ENCODE measurements at places on chromosomes 7 and 10.
A peak's percentile ranks its signal among the peaks of the same experiment; 100 is the strongest.

DNA sequence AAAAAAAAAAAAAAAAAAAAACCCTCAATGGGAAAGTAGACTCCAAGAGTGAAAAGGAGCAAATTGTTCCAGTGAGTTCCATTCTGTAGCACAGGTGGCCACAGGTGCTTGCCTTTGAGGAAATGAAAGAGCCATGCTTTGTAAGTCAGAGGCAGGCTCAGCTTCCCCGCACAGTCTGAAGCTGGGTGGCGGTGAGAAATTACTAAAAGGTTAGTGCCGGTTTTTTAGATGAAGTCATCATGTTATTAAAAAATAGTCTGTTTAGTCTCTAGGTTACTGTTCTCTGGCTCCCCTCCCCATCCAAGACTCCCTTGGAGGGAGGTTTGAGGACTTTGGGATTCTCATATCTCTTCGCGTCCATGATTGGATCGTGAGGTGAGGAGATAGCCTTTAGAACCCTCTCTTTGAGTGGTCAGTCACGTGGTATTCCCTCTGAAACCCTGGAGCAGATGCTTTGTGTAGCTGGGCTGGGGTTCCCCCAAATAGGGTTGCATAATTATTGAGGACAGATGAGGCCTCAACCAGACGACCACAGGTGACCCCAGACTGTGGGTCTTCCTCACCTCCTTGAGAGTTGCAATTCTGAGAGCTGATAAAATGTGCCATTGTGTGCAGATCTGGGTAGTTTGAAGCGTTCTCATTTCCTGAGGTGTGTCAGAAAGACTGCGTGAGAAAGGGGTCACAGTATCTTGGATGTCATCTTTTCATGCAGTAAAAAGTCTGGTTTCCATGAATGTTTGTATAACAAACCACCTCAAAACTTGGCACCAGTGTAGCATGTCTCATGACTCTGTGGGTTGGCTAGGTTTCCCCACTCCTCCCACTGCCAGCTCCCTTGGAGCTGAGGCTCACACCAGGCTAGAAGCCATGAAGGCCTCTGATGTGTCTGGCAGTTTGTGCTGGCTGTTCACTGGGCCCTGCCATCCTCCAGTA is 27.1 kb downstream of the OGDH start:
- DNase-seq: peak; percentile 76

DNA sequence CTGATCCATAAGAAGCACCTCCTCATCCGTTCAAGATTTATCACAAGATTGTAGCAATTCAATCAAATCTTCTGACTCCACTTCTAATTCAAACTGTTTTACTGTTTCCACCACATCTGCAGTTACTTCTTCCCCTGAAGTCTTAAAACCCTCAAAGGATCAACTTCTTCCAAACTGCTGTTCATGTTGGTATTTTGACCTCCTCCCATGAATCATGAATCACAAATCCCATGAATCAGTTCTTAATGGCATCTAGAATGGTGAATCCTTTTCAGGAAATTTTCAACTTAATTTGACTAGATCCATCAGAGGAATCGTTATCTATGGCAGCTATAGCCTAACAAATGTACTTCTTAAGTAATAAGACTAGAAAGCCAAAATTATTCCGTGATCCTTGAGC is 122.3 kb downstream of the IMMP2L start:
- no peak for DNase-seq

DNA sequence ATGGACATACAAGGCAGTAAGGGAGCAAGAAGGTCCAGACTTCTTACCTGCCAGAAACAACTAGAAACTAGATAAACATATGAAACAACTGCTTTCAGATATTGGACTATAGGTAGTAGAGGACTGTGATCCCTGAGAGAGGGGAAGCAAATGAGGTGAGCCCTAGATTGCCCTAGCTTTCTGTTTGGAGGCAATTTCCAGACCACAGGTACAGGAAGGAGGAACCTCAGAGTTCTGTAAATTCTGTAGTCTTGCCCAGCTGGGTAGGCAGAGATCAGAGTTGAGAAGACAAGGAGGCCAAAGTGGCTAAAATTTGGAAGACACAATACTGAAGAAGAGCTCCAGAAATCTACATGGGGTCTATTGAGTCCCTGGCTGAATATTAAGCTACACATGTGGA is 21.0 kb downstream of the CDK6 start:
- DNase-seq: no peak

DNA sequence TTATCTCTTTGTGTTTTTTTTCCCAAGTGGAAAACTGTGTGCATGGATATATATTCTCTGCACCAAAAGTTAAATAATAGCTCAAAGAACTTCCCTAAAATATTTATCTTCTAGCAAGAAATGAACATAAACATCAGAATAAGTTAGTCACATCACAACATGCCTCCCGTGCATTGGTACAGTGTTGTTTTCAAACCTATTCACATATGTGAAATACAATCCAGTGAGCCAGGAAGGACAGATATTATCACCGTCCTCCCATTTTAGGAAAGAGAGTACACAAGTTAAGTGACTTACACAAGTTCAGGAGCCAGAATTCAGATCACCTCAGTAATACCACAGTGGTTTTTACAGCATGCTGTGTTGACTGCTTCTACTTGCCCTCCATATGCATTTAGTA is 22.2 kb downstream of the ARMH3 start:
- no peak for DNase-seq

- no peak for DNase-seq
Observed at GRCh38 chr7:34058801-34059135, 153.4 kb downstream of the BMPER start.

DNA sequence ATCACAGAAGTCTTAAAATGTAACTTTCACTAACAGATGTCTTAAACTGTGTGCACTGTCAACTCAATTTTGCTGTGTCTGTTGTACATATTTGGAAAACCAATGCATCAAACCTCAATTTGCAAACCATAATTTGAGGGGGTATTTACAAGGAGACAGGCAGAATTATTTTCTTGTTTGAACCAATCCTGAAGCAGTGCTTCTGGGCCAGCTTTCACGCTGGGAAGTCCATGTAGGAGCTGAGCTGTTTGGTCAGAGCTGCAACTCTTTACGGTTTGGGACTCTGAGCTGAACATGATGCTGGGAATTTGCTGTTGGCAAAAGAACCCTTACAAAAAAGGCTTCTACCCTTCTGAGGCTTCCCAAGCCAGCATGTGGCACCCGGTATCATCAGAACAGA is 43.2 kb upstream of the EPC1 start:
- no peak for DNase-seq

DNA sequence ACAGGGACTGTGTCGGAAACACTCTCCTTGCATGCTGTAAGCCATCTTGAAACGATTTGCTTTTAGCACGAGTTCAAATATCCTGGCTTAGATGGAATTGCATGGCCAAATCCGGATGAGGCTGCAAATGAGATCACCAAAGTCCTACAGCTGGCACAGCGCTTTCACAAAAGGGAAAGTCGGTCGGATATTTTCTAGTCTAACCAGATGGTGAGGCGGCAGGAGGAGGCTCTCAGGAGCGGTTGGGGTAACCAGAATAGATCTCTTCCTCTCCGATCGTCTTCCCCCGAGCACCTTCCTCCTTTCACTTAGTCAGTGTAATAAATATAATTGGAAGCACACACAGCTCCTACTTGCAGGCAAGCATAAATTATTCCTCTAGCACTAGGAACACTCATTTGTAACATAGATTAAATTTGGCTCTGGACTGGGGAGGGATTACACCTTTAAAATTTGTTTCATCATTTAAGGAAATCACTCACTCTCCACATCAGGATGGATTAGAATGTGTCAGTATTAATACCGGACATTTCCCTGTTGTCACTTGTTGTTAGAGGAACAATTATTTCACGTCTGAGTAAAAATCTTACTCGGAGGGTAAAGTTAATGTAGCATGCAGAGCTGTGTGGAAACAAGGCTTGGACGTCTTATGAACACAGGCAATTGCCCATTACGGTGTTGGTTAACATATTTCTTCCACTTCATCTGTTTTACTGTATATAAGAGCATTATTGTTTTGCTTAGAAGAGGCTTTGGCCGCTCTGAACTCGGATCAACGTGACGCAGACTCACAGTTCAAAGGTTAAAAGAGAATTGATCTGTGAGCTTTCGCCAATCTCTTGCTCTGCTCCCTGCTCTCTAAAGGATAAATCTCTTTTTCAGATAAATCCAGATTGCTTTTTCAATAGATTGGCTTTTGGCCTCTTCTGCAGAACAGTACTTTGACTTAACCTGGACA is 857.9 kb downstream of the TYW1 start:
- no peak for DNase-seq

DNA sequence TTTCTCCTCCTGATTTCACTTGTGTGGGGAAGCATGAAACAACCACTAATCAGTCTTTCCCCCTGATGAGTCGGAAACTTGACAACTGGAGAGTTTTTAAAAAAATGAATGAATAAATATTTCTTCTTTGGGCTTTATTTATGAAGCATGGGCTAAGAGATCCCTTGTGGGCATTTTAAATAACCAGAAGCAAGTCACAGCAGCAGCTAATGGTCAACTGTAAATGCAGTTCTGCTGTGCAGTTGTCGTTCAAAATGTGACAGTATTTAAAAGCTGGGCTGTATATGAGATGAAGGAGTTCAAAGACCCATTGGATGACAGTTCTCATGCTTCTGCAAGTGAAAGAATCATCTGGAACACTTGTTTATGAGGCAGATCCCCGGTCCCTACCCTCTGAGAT is 54.1 kb downstream of the STEAP1B start:
- DNase-seq: no peak

DNA sequence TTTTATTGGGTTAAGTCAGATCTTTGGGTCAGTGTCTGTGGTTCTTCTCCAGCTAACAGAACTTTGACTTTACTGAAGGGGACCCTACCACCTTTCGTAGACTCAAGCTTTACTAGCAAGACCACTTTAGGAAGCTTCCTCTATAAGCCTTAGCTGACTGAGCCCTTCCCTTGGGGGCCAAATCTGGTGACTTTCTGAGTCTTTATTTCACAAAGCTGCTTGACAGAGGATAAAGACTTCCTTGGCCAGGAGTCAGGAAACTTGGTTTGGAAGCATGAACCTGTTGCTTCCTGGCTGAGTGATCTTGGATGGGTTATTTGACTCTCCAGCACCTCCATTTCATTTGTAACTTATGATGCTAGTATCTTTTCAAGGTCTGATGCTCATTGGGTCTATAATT is 466.7 kb downstream of the TYW1 start:
- no peak for DNase-seq

DNA sequence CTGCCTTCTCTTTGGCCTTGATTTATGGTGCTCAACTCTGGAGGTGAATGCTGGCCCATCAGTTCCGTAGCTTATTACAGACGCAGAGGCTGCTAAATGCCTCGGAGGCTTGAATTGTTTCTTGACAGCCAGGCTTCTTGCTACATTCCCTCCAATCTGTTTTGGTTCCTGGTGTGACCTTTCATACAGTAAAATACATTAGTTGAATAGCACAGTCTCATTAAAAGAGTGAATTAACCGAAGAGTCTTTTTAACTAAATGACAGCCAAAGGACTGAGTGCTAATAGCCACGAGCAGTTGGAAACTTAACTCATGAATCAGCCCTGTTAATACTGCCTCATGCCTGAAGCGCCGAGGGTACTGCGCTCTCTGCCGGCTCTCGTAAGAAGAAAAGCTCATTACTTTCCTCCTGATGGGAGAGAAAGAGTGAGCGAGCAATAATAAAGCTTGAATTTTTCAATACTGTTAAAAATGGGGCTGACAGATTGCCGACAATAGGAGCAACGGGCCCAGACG is 236.4 kb upstream of the GPR26 start:
- no peak for DNase-seq

GRCh38 chr10:299969-300368 is 164.7 kb downstream of the ZMYND11 start:
- no peak for DNase-seq

GRCh38 chr10:34651416-34652195 is 163.5 kb downstream of the PARD3 start:
- no peak for DNase-seq

GRCh38 chr7:130912082-130912861 is 178.3 kb upstream of the KLF14 start:
- no peak for DNase-seq

DNA sequence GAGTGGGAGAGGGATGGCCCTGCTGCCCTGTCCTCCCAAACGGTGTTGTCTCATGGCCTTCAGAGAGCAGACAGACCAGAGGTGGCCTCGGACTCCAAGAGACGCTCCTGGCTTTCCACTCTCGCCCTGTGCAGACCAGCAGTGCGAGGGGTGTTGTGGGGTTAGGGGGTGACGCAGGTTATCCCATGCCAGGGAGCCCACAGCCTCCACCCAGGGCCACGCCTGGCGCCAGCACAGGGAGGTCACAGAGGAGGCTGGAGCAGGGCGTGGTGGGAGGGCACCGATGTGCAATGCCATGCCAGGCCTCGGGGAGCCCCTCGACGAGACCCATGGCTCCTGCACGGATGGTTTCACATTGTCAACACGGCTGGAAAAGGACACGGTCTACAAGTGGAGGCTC is 52.1 kb downstream of the INPP5A start:
- no peak for DNase-seq

- no peak for DNase-seq
Observed at GRCh38 chr10:10519674-10520073, 498.0 kb upstream of the CELF2 start.

DNA sequence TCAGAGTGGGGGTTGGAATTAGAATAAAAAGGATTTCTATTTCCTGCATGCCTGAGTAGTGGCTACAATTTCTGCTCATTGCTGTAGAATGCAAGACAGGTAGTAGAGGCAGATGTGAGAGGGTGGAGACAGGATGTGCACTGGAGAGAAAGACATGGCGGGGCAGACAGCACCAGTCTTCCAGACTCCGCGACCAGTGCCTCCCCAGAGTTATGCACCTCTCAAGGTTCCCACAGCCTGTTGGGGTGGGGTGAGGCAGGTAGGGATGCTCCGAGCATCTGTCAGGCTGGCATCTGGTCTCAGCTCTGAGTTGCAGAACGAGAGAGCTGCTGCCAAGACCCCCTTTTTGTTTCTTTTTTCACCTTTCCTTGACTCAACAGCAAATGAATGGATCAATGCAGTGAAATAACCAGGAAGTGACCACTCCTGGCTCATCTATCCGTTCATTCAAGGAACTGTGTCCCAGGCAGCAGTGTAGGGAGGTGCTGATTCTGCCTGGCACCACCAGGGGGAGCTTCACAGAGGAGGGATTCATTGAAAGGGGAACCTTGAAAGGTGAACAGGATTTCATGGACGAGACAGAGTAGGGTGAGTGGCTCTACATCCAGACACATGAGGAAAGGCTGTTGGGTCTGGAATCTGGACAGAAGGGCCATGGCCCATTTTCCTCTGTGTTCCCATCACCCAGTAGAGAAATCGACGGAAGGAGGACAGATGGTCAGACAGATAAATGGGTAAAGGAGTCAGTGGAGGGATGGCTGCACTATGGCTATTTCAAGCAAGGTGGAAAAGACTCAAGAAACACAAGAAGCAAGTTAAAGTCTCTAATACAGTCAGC is 17.2 kb upstream of the SLC18A3 start:
- DNase-seq: no peak

GRCh38 chr10:58164517-58164916 is 103.2 kb downstream of the IPMK start:
- no peak for DNase-seq

GRCh38 chr10:110876000-110876399 is 4.3 kb downstream of the PDCD4 start:
- no peak for DNase-seq

All from T-helper 2 cell treated with Interferon-gamma antibody and Interleukin-4, amounts not matched to agents 5 μg/mL and 100 μg/mL, for 36 hours (primary cell).